ENCODE measurements at places on chromosomes 5 and 9.

GRCh38 chr9:130424595-130425454, 19.9 kb upstream of the ASS1 start:
- DNase-seq, result no peak

GRCh38 chr9:83582029-83582428, 40.9 kb upstream of the IDNK start:
- DNase-seq, result no peak

DNA sequence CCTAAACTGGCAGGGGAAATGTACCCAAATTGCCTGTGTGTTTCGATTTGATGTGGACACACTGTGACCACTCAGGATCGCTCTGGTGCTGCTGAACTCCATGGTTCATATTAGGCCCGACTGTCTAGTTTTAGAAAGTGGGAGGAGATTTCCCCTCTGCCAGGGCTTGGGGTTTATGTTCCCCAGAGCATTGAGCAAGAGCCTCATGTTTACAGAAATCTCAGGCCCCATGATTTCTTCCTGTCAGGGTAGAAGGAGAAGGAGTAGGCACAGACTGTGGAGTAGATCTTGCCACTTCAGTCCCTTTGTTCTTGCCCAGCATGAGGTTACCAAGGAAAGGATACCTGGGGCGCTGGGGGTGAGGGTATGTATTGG, 40.8 kb upstream of the GLRX start:
- DNase-seq, result peak; percentile 43

GRCh38 chr5:163790497-163790896, 285.1 kb downstream of the MAT2B start:
- no peak for DNase-seq

GRCh38 chr5:38376404-38376803, 118.0 kb downstream of the EGFLAM start:
- DNase-seq, result no peak

GRCh38 chr5:176700239-176700847, 53.1 kb downstream of the TSPAN17 start:
- DNase-seq, result no peak

- peak; percentile 75 for DNase-seq
Measured at GRCh38 chr5:115333164-115333563, 36.7 kb upstream of the CCDC112 start.

DNA sequence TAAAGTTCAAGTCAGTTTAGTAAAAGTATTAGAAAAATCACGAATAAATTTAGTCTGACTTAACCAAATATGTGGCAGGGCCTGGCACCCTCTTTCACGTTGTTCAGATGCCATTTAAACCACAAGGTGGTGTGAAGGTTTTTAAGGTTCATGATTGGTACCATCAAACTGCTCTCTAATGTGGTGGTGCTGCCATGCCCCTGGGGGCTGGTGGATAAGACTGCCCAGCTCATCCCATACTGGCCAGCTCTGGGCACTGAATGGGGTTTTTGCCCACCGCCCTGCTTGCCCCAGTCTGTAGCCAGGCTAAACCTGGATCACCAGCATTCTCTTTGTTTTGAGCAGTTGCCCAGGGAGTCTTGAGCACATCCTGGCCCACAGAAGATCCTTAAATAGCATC, 159.3 kb downstream of the GABBR2 start:
- no peak for DNase-seq

- no peak for DNase-seq
Measured at GRCh38 chr9:125240649-125240999, 519 bp downstream of the HSPA5 start.

- DNase-seq, result no peak
Measured at GRCh38 chr9:68750255-68750654, 45.2 kb downstream of the PIP5K1B start.

DNA sequence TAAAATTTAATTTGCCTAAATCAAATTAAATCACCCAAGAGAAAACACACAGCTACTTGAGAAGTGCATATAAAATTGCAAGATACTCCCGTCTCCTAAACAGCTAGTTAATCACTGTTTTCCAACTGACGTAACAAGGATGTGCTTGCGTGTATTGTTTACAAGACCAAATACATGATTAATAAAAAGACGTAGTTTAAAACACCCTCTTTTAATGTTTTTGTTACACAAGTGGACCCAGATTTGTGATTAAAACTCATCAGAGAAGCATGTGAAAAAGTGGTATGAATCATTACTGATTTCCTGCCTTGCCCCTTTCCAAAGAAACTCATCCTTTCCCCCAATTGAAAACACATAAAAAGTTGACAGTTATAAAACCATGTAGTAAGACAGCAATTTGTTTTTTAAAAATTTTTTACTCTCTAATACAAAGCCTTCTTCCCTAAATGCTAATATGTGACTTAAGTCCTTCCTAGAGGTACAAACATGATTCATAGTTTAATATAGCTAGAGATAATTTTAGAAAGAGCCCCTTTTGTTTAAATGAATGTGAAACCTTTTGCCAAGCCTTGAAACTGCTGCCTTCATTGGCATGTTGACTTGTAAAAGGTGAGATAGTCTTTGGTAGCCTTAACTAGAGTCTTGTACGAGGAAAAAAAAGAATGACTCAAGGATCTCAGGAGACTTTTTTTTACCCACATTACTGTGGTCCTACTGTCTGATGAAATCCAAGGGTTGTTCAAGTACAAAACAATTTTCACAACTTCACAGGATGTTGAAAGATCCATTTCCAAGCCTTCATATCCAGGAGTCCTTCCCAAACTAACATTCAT, 61.4 kb upstream of the FST start:
- DNase-seq, result no peak

DNA sequence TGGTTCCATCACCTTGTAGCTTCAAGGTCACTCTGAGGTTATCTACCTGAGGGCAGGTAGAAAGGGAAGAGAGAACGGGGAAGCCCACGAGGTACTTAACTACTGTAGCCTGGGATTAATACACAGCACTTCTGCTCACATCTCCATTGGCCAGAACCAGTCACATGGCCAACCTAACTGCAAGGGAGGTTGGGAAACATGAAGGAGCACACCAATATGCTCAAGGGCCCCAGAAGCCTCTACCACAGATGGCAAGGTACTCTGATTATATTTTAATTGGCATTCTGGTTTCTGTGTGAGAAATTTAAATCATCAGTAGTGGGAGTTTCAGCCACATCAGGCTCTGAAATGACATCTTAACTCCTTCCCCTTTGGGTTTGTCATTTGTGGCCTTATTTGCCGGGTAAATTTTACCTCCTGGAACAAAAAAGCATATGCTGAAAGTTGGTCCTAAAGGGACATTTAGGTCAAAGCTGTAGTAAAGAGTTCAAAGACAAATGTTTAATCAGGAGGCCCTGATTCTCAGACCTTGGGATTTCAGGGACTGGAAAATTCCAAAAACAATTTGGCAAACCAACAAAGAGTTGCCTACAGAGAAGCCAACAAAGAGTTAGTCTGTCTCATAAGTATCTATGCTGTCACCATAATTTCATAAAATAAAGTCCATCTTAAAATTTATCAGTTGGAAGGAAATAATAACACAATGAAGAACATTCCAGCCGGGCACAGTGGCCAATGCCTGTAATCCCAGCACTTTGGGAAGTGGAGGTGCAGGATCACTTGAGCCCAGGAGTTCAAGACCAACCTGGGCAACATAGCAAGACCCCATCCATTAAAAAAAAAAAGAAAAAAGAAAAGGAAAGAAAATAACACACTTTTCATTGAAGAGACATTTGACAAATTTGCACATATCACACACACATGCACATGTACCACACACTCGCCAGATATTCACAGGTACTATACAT, 13.8 kb upstream of the MVB12B start:
- no peak for DNase-seq

GRCh38 chr5:31889001-31889561, 250.2 kb downstream of the PDZD2 start:
- no peak for DNase-seq

GRCh38 chr5:178995341-178995690, 196 bp upstream of the GRM6 start:
- no peak for DNase-seq

DNA sequence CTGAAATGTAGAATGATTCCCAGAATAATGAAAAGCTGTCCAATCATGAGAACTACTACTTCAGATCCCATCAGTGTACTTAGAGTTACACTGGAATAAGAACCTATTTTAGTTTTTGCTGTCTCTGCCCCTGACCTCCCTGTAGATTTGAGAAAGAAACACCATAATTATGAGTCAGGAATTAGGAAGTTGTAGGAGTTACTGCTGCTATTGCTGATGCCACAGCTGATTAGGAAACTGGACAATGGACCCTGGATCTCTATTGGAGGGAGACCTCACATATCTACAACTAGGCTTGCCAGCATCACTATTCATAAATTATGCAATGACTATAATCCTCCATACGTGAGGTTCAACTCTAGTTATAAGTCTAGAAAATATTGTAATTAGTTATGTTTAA, 48.8 kb upstream of the EDIL3 start:
- DNase-seq, result no peak

DNA sequence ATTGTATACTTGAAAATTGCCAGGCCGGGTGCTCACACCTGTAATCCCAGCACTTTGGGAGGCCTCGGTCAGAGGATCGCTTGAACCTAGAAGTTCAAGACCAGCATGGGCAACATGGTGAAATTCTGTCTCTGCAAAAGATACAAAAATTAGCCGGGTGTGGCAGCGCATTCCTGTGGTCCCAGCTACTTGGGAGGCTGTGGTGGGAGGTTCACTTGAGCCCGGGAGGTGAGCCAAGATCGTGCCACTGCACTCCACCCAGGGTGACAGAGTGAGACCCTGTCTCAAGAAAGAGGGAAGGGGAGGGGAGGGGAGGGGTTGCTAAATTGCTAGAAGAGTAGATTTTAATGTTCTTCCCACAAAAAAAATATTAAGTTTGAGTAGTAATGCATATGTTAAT, 53.2 kb downstream of the FNBP1 start:
- DNase-seq, result no peak
